ENCODE measurements at places on chromosomes 4 and X. TPM values are rescaled to one million over a fixed set of nuclear protein-coding genes. Genes with fewer than 3 reads are reported as not detected.

CT83 gene
- not detected for total RNA-seq

GAGE12E gene
- not detected for total RNA-seq

CBLL2 gene
- not detected for total RNA-seq

HMX1 gene
- total RNA-seq, result not detected

PABPC5 gene
- total RNA-seq, result not detected

TEX13B gene
- total RNA-seq, result not detected

ART3 gene
- total RNA-seq, result not detected

CDX4 gene
- not detected for total RNA-seq

SLC35A2 gene
- 50.7 TPM for total RNA-seq

TMEM154 gene
- total RNA-seq, result 25.1 TPM

PPEF2 gene
- 0.10 TPM for total RNA-seq

CYSLTR1 gene
- total RNA-seq, result 1.9 TPM

ZDHHC15 gene
- 0.10 TPM for total RNA-seq

GAR1 gene
- 11.1 TPM for total RNA-seq

SUPT20HL2 gene
- total RNA-seq, result not detected

WDR17 gene
- 1.8 TPM for total RNA-seq

SRPK3 gene
- total RNA-seq, result not detected

ADH1C gene
- not detected for total RNA-seq

C4orf50 gene
- total RNA-seq, result 2.3 TPM

GEMIN8 gene
- total RNA-seq, result 16.4 TPM

SPANXA1 gene
- not detected for total RNA-seq

DOCK11 gene
- 86.3 TPM for total RNA-seq

NRK gene
- total RNA-seq, result not detected

IL13RA2 gene
- total RNA-seq, result not detected

GPR34 gene
- total RNA-seq, result 0.17 TPM

TRMT10A gene
- 3.5 TPM for total RNA-seq

SLC6A14 gene
- not detected for total RNA-seq

AFM gene
- not detected for total RNA-seq

CLDN24 gene
- total RNA-seq, result not detected

MAMLD1 gene
- total RNA-seq, result 1.7 TPM

TRIM60 gene
- not detected for total RNA-seq

VAMP7 gene
- 37.4 TPM for total RNA-seq

CCKAR gene
- total RNA-seq, result not detected

UGT2A1 gene
- total RNA-seq, result not detected

IQSEC2 gene
- total RNA-seq, result 1.9 TPM

LRIT3 gene
- 0.21 TPM for total RNA-seq

ZIC3 gene
- total RNA-seq, result not detected

CLCN4 gene
- total RNA-seq, result 3.3 TPM

KLF8 gene
- 17.8 TPM for total RNA-seq

PITX2 gene
- total RNA-seq, result not detected

SYP gene
- 0.30 TPM for total RNA-seq

NUDT10 gene
- not detected for total RNA-seq

TBC1D8B gene
- 1.8 TPM for total RNA-seq

SMIM10L2A gene
- total RNA-seq, result 0.37 TPM

CORIN gene
- 0.07 TPM for total RNA-seq

GSX2 gene
- not detected for total RNA-seq

ZNF711 gene
- 0.70 TPM for total RNA-seq

SMIM10 gene
- total RNA-seq, result not detected

Data from T-helper 17 cell (primary cell).